ENCODE measurements at places on chromosomes 16 and 17.

DNA sequence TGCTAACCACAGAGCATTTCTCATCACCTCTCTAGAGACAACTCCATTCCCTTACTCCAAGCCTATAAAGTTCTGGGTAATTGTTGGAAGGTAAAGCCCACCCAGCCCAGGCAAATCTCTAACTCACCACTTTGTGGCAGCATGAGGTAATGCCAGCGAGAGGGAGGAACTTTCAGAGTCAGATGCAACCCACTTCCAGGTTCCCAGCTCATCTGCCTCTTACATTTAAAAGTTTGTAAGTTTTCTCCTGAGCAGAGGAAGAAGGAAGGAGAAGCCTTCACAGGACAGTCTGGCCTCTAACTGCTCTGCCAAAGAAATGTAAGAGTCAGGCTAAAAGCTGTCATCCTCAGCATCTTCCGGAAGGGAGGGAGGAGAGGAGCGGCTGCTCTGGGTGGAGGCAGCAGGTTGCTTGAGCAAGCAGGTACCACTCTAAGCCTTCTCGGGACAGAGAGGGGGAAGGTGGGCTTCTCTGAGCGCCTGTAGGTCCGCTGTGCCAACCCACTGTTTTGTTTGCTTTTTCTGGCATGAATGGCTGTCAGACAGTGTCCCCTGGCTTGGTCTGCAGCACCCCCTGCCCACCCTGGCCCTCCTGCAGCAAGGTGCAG lies 1.0 kb downstream of the ZNF319 start:
- H3K36me3 ChIP-seq: peaks cover 3% of the 10 kb centered on the region
- H3K4me3 ChIP-seq: peak overlapping the region; percentile 52
- no peaks in the 10 kb centered on the region for H3K27me3 ChIP-seq
- DNase-seq: peak; percentile 56

DNA sequence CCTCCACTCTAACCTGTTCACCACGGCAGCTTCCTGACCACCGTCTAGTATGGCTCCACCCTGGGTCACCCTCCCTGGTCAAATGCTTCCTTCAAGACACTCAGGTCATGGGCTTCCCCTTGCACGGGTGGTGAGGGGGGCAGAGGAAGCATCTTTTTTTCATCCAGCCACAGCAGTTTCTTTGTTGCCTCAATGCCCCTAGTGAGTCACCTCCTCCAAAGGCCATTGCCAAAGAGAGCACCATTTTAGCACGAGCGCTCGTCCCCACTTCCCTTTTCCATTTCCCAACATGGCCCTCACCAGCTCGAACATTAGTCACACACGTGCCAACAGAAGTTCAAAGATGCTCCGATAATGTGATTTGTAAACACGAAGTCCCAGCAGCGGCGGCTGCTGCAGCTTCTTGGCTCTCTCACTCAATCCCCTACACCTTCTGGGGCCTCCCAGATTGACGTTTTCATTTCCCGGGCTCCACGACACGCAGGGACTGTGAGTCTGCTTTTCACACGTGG lies 134.6 kb downstream of the GAS7 start:
- no peak overlapping the region for H3K4me3 ChIP-seq
- H3K27ac ChIP-seq: no peak overlapping the region
- H3K36me3 ChIP-seq: no peaks in the 10 kb centered on the region
- DNase-seq: no peak

DNA sequence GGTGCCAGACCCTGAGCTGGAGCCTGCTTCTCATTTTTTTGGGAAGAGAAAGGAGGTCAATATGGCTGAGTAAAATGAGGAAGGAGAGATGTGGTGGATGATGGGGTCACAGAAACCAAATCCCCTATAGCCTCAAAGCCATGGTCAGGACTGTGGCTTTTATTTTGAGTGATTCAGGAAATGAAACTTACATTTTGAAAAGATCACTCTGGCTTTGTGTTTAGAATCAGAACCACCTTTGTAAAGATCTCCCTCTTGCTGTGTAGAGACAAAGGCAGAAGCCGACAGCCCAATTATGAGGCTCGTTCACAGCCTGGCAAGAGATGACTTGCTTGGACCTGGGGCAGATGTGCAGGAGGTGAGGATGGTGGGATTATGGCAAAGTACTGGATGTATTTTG lies 121.6 kb upstream of the ANKFN1 start:
- no peaks in the 10 kb centered on the region for H3K4me1 ChIP-seq
- H3K36me3 ChIP-seq: no peaks in the 10 kb centered on the region
- H3K27ac ChIP-seq: no peak overlapping the region

DNA sequence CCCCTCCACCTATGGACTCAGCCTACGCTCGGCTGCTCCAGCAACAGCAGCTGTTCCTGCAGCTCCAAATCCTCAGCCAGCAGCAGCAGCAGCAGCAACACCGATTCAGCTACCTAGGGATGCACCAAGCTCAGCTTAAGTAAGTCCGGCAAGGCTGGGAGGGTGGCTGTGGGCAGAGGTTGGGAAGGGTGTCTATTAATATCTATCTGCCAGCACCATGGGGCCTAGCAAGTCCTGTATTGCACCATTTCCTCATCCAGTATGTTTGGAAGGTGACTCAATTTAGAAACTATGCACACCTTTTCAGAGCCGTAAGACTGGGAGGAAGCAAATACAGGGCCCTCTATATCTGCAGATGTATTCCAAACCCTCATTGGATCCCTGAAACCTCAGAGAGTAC lies 45.0 kb upstream of the ARHGAP44 start:
- no peaks in the 10 kb centered on the region for H3K27me3 ChIP-seq
- peak; percentile 27 for DNase-seq
- H3K36me3 ChIP-seq: no peaks in the 10 kb centered on the region

DNA sequence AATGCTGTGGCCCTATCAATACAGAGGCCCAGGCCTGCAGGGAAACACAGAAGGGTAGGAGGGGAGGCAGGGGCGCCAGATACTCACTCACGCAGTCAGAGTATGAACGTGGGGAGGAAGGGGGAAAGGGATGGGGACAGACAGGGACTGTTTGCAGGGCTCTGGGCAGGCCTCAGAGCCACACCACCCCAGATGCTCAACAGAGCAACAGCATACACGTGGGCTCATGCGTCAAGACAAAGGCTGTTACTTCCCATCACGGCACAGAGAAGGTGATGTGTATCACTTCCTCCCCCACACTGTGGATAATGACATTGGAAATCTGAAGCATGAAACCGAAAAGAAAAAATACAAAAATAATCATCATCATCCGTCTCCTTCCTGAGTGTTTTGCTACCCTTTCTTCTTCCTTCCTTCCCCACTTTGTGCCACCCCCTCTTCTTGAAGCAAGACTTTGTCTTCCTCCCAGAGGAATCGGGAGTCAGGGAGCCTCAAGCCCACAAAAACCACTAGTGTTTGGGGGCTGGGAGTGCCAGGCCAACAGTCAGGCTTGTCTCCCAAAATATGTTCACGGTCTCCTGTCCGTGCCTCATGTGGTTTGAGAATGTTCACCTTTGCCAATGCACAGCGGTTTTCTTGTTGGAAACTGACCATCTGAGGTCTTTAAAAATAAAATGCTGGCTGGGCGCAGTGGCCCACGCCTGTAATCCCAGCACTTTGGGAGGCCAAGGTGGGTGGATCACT lies 20.1 kb downstream of the SLC39A11 start:
- no peak overlapping the region for H3K4me3 ChIP-seq
- DNase-seq: no peak
- peaks cover 1% of the 10 kb centered on the region for H3K4me1 ChIP-seq
- H3K36me3 ChIP-seq: no peaks in the 10 kb centered on the region

- H3K27me3 ChIP-seq: no peaks in the 10 kb centered on the region
- peaks cover 17% of the 10 kb centered on the region for H3K4me1 ChIP-seq
- DNase-seq: no peak
- no peak overlapping the region for H3K4me3 ChIP-seq
Observed at GRCh38 chr17:73539166-73539565, 105.1 kb downstream of the SDK2 start.

- H3K4me1 ChIP-seq: no peaks in the 10 kb centered on the region
- H3K27ac ChIP-seq: no peak overlapping the region
- DNase-seq: no peak
- H3K36me3 ChIP-seq: no peaks in the 10 kb centered on the region
- H3K4me3 ChIP-seq: no peak overlapping the region
Observed at GRCh38 chr16:53953336-53953735, 249.4 kb downstream of the FTO start.

- peaks cover 9% of the 10 kb centered on the region for H3K4me1 ChIP-seq
- no peak overlapping the region for H3K4me3 ChIP-seq
- no peak for DNase-seq
- no peak overlapping the region for H3K27ac ChIP-seq
Observed at GRCh38 chr17:32492648-32493289, 6.0 kb downstream of the CDK5R1 start.

- H3K36me3 ChIP-seq: no peaks in the 10 kb centered on the region
- H3K4me3 ChIP-seq: no peak overlapping the region
- H3K27ac ChIP-seq: no peak overlapping the region
- H3K27me3 ChIP-seq: no peaks in the 10 kb centered on the region
- peak; percentile 18 for DNase-seq
- no peaks in the 10 kb centered on the region for H3K4me1 ChIP-seq
Observed at GRCh38 chr17:47797797-47798196, 23.8 kb downstream of the OSBPL7 start.

GRCh38 chr16:88430524-88431446 lies 22.3 kb upstream of the ZFPM1 start:
- no peaks in the 10 kb centered on the region for H3K36me3 ChIP-seq
- H3K4me3 ChIP-seq: no peak overlapping the region
- no peaks in the 10 kb centered on the region for H3K27me3 ChIP-seq
- no peaks in the 10 kb centered on the region for H3K4me1 ChIP-seq

GRCh38 chr16:1511662-1512569 lies 18.8 kb downstream of the TELO2 start:
- no peak overlapping the region for H3K4me3 ChIP-seq
- no peaks in the 10 kb centered on the region for H3K27me3 ChIP-seq
- H3K36me3 ChIP-seq: no peaks in the 10 kb centered on the region
- DNase-seq: no peak

DNA sequence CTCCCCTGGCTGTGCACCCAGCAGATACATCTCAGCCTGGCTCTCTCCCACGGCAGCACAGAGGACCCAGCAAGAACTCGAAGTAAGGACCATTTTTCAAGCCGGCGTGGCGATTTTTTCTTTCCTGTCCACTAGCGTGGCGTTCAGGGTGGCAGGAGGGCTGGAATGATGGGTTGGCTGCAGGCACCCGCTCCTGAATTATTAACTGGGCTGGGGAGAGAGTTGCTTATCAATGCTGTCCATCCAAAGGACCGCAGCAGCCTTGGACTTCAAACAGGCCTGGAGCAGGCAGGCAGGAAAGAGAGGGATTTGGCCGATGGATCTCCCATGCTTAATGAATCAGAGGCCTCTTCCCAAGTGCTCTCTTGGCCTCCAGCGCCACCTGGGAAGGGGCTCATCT lies 7.0 kb downstream of the C16orf82 start:
- H3K27me3 ChIP-seq: no peaks in the 10 kb centered on the region
- H3K36me3 ChIP-seq: no peaks in the 10 kb centered on the region
- H3K27ac ChIP-seq: no peak overlapping the region
- no peaks in the 10 kb centered on the region for H3K4me1 ChIP-seq
- no peak for DNase-seq

DNA sequence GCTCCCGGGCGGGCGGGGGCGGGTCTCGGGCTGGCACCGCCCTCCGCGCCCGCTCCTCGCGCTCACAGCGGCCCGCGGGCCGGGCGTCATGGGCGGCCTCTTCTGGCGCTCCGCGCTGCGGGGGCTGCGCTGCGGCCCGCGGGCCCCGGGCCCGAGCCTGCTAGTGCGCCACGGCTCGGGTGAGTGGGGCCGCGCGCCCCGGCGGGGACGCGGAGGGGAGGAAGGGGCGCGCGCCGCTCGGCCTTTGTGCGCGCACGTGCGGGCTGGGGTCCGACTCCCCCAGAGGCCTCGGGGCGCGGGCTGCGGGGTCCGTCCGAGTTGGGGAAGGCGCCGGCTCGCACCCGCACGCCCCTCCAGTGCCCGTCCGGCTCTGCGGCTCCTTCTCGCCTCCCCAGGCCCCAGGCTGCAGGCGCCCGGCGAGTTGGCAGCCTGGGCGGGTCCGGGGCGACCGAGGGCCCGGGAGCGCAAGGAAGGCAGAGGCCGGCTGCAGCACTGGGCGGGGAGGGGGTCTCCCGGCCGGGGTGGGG lies at the start of gene NME4:
Gene NME4, plus strand, starts transcription at position 65 of the 527 bp plus-strand sequence. Its CDS starts 24 bp downstream, at position 89.
- peak within 1 kb of the TSS; percentile 69 for H3K4me3 ChIP-seq
- no peaks in the 10 kb centered on the region for H3K4me1 ChIP-seq
- DNase-seq: peak; percentile 80
- H3K27ac ChIP-seq: peak within 1 kb of the TSS; percentile 85
- no peaks in the 10 kb centered on the region for H3K27me3 ChIP-seq

GRCh38 chr16:57876210-57876609 lies 73.9 kb upstream of the KIFC3 start:
- H3K27me3 ChIP-seq: no peaks in the 10 kb centered on the region
- H3K4me3 ChIP-seq: no peak overlapping the region
- H3K36me3 ChIP-seq: no peaks in the 10 kb centered on the region
- no peak for DNase-seq
- peaks cover 2% of the 10 kb centered on the region for H3K4me1 ChIP-seq

- H3K4me1 ChIP-seq: peaks cover 2% of the 10 kb centered on the region
- no peaks in the 10 kb centered on the region for H3K36me3 ChIP-seq
- no peak for DNase-seq
- H3K27me3 ChIP-seq: no peaks in the 10 kb centered on the region
- peak overlapping the region; percentile 57 for H3K4me3 ChIP-seq
Observed at GRCh38 chr17:42553866-42554249, 1.1 kb downstream of the HSD17B1 start.

GRCh38 chr17:4742629-4743028 lies 2.9 kb upstream of the CXCL16 start:
- H3K4me3 ChIP-seq: no peak overlapping the region
- no peaks in the 10 kb centered on the region for H3K4me1 ChIP-seq
- H3K27me3 ChIP-seq: peaks cover 32% of the 10 kb centered on the region
- H3K27ac ChIP-seq: no peak overlapping the region

- H3K27ac ChIP-seq: no peak overlapping the region
- no peak overlapping the region for H3K4me3 ChIP-seq
- no peaks in the 10 kb centered on the region for H3K4me1 ChIP-seq
- H3K36me3 ChIP-seq: no peaks in the 10 kb centered on the region
Observed at GRCh38 chr16:69937465-69937951, 13.6 kb upstream of the CLEC18A start.

GRCh38 chr17:74199306-74200092 lies 4.0 kb upstream of the RPL38 start:
- no peaks in the 10 kb centered on the region for H3K27me3 ChIP-seq
- H3K27ac ChIP-seq: no peak overlapping the region
- peak; percentile 66 for DNase-seq
- no peaks in the 10 kb centered on the region for H3K4me1 ChIP-seq
- H3K4me3 ChIP-seq: no peak overlapping the region

GRCh38 chr17:42774066-42774745 lies 957 bp downstream of the VPS25 start:
- DNase-seq: peak; percentile 25
- H3K36me3 ChIP-seq: peaks cover 5% of the 10 kb centered on the region
- H3K4me3 ChIP-seq: peak overlapping the region; percentile 100
- H3K27ac ChIP-seq: peak overlapping the region; percentile 33
- no peaks in the 10 kb centered on the region for H3K27me3 ChIP-seq

Measured in mesendoderm (in vitro differentiated cells).